ENCODE measurements at places on chromosomes 11 and 22.

GRCh38 chr11:35598254-35599125, 19.8 kb upstream of the FJX1 start:
- no peak for DNase-seq

DNA sequence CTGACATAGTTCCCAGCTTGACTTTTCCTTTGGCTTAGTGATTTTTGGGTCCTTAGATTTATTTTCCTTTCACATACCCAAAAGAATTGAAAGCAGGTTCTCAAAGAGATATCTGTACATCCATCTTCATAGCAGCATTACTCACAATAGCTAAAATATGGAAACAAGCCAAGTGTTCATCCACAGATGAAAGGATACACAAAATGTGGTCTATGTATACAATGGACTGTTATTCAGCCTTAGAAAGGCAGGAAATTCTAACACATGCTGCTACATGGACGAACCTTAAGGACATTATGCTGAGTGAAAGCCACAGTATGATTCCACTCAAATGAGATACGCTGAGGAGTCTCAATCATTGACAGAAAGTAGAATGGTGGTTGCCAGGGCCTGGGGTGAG, 171.8 kb downstream of the IGLL1 start:
- DNase-seq: no peak

DNA sequence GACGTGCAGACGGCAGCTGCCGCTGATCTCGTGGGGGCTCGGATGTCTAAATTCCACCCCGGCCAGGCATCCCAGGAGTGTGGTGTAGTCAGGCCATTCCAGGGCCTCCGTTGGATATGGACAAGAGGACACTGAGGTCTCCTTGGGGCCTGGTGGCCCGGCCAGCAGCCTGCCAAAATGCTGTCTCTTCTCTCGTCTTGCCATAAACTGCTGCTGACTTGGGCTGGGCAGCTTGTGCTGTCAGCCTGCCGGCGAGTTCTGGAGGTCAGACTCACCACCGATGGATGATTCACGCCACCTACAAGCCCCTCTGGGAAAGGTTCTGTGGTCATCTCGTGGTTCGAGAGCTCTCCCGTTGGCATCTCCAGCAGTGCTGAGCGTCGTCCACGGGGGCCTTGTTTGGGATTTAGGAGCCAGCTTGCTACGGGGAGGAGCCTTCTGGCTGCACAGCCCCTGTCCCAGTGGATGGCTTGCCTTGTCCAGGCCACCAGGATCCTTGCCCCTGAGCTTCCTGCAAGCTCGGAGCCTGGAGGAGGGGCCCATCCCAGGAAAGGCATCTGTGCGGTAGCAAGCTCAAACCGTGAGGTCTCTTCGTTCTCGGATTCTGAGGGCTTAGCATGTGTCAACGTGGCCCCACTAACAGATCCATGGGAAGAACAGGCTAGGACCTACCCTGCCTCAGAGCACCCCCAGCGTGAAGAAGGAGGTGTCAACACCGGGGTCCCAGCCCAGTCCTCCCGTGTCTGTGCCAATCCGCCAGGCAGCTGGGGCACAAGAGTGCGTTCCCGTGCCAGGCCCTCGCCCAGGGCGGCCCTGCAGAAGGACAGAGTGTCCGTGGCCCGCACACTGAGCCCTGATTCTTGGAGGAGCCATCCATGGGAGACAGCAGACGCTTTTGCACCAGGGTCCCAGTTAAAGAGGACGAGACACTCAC, 1114.1 kb downstream of the BRD1 start:
- no peak for DNase-seq

DNA sequence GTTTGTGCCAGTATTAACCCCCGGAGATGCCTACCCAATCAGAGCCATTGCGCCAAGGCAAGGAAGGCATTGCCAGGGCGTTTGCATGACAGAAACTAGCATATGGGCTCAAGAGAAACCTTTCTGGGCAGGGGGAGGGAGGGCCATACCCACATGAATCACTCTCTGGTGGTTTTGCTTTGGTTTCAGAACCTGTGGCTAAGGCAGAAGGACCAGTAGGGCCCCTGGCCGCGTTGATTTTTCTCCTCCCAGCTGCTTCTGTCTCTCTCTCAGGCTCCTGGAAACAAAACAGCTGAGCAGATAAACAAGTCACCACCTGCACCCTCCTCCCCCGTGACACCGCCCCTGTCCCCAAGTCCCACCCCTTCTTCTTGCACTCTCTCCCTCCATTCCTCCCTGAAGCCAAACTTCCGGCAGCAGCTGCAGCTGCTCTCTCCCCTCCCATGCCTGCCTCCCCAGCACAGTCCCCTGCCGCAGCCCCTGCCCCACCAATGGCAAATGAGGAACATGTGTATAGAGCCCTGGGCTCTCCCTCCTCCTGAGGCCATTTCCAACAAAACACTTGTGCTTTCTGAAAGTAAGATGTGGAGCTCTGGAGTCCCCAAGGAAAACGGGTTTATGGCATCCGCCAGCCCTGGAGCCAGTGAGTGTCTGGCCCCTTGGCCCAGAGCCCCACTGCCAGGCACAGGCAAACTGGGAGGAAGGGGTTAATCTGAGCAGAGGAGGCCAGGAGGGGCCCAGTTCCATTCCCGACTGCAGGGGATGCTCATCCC, 39.0 kb upstream of the ADA2 start:
- peak; percentile 89 for DNase-seq

DNA sequence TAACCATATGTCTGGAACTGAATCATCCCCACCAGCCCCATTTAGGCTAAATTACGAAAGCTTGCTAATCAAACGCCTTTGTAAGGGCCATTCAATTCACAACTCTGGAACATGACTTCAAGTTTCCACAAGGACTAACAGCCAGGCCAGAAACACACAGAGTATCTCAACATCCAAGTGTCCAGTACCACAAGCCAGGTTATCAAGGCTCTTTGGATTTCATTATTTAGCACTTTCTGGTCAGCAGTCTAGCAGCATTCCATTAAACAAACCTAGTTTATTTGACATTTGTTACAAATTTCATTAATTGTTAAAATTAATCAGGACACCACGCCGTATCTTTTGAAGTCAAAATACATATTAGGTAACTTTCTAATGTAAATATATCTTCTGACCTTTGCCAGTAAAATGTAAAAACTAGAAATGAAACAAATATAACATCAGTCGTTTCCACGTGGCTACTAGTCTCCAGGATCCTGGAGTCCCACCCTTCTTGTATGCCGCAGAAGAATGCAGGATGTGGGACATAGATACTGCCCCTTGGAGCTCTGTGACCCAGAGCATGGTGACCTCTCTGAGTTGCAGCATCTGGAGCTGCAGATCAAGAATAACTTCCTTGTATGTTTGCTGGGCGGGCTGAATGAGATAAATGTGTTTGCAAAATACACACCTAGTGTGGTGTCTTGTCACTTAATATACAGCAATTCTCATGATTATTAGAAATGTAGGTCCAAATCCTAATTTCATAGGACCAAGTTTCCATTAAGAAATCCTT, 64.7 kb downstream of the MPPED2 start:
- DNase-seq: no peak

DNA sequence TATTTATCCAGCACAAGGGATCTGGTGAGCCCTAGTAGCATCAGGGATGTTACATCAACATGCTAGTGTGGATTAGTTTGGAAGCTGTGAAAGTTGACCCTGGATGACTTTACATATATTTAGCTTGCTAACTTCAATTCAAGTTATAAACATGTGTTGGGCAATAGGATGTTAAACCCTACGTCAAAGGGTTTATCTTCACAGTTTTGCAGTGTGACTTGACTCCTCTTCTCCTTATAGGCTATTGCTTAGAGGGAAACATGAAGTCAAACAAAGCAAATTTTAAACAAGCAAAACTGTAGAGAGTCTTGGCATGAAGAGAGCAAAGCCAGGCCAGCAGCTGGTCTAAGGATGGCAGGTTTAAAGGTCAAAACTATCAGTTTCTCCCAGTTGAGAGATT, 11.3 kb upstream of the CTSC start:
- DNase-seq: no peak

GRCh38 chr11:14249121-14249963, 109.6 kb downstream of the RRAS2 start:
- DNase-seq: peak; percentile 18

DNA sequence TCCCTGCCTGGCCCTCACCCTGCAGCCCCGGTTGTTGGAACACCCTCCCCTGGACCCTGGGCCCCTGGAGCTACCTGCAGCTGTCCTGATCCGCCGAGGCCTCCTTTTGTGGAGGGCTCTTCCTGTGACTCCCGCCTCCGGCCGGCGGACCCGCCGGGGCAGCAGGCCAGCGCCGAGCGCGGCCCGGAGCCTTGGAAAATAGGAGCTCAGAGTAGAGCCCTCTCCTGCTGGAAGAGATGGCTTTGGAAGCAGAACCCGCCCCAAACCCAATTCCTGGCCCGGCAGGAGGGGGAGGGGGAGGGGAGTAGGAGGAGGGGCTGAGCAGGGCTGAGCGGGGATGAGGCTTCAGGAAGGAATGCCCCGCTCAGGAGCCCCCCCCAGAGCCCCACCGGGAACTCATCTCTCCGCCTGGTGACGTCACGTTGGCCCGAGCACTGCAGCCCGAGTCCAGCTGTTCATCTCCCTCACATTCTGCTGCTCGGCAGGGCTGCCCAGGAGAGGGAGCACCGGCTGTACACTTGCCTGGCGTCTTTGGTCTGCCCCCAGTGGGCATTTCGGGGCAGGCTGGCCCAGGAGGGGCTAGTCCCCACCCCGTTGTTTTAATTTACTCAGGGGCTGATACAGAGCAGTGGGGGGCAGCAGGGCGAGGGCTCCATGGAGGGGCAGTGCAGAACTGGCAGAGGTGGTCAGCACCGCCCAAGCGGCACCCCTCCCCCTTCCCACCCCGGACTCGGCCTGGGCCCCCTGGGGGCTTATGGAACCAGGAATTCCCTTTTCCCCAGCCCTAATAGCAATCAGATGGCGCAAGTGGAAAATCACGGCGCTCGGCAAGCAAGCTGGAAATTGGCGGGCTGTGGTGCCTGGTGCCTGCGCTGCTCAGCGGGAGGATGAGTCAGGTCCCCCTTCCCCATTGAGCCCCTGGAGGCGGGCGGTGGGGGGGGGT, at the start of gene MRGPRF:
Gene MRGPRF (minus strand): TSS at position 238 of the 943 bp plus-strand sequence. CDS start 3,345 bp downstream, outside the sequence.
- no peak for DNase-seq

GRCh38 chr11:76269661-76270261, 63.5 kb upstream of the WNT11 start:
- peak; percentile 44 for DNase-seq

- DNase-seq: no peak
These were observed 106.0 kb upstream of the TIMP3 start for GRCh38 chr22:32695451-32695891.

GRCh38 chr11:72589802-72590761, 84.1 kb downstream of the PDE2A start:
- DNase-seq: no peak

DNA sequence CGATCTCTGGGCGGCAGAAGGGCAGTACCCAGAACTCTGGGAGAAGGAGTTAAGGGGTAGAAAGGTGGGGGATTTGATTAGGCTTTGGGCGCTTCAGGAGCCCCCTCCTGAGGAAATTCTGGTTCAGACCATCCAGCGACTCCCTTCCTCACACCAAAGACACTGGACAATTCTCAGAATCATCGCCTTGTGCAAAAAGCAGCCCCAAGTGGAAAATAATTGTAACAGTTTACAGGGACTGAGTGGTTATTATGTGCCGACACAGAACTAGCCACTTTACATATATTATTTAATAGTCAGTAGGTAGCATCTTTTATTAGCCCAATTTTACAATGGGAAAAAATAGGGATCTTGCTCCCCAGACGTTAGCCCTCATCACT, 662 bp upstream of the TRIM3 start:
- DNase-seq: no peak

DNA sequence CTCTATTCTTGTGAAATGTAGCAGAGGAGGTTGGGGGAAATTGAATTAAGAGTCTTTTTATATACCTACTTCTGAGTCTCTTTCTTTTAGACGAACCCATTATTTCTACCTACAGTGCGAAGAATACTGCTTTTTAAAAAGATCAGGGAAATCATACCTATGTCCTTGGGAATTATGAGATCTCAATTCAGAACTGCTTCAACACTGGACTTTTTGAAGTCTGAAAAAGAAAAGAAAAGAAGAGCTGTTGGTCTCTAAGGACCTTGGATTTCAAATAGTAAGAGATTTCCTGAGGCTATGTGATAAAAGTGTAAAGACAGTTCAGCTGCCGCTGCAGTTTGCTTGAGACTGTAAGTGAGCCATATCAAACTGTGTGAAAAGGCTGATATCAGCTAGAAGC, 3.7 kb upstream of the OR5B21 start:
- no peak for DNase-seq

GRCh38 chr11:118930094-118930712, 4.5 kb upstream of the BCL9L start:
- peak; percentile 76 for DNase-seq

DNA sequence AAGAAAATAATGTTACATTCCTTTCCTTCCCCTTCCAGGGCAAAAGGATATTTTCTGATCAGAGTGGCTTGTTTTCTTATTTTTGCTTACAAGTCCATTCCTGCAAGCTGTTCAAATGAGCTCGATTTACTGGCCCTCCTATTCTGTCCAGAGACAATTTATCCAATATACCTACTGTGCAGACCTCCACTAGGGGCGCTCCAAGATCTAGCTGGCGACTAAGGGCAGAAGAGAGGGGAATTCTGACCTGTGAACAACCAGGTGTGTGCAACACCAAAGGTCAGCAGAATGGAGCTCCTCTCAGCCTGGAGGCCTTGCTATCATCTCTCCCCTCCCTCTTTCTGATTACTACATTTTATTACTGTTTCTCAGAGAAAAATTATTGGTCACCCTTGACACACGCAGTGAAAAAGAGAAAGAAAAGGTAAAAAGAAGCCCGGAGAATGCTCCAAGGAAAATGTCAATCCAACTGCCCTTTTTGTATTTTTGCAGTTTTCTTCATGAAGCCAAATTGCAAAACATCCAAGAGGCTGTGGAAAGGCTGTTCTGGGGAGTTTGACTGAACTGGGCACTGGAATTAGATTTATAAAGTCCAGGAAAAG, 3.2 kb downstream of the SEZ6L start:
- peak; percentile 66 for DNase-seq

- DNase-seq: no peak
These were observed at the start of gene ESAM for GRCh38 chr11:124762105-124762623. Gene ESAM, minus strand, starts transcription at chr11:124762290. Its CDS starts 136 bp downstream, at chr11:124762154.

DNA sequence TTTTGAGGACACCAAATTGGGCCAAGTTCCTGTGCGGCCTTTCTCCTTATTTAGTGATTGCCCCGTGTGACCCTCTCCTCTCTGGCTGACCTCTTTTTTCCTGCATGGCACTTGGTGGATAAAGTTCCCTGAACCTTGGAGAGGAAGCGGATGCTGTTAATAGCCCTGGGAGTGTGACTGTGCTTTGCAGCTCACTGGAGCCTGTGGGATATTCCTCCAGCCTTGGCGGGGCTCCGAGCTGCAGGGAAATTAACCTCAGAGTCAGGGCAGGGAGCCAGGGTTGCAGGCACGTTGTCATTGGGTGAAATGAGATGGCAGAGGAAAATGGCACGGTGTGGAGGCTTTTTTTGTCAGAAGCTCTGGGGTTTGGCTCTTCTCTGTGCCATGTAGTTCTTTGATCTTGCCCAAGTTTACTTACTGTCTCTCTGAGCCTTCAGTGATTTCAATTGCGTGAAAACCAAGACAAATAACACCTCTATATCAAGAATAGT, 965 bp downstream of the OR9Q1 start:
- peak; percentile 80 for DNase-seq

DNA sequence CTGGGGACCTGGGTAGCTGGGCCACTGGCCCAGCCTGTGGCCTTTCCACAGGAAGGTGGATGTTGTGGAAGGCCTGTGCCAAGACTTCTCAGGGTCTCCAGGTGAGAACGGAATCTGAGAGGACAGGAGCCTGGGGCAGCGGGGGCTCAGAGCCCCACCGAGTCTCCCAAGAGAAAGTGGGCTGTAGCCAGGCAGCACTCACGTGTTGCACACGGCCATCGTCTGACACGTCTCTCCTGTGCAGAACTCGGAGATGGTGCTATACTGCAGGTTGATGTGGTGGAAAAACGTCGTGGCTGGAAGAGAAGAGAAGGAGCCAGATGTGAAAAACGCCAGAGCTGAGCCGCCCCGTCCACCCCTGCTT, 6.4 kb downstream of the MOB2 start:
- no peak for DNase-seq

- no peak for DNase-seq
These were observed 146.4 kb upstream of the POU2AF2 start for GRCh38 chr11:111099028-111099713.

Measured in NCI-H1092 (cell line).